Activated CD8-positive, alpha-beta memory T cell treated with anti-CD3 and anti-CD28 coated beads for 48 hours (primary cell): ENCODE measurements at places on chromosomes 7 and 10.

- DNase-seq: peak; percentile 74
Measured at GRCh38 chr7:150448789-150449147, 1.7 kb upstream of the GIMAP8 start.

- no peak for DNase-seq
Measured at GRCh38 chr7:77266291-77266794, 66.7 kb upstream of the FGL2 start.

DNA sequence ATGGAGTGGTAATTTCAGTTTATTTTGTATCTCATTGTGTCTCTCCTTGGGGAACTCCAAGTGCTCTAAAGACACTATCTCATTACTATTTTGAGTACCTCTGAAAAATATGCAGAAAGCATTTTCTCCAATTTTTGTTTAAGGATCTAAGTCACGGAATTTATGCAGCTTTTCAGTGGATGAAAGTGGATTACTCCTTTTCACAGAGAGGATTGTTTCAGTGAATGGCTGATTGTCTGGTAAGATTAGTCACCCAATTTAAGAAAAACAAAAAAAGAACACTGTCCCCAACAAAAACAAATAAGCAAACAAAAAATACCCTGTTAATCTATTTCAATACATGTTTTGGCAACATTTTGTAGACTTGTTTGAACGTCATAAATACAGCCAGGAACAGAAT lies 338.3 kb upstream of the TEX47 start:
- DNase-seq: no peak

DNA sequence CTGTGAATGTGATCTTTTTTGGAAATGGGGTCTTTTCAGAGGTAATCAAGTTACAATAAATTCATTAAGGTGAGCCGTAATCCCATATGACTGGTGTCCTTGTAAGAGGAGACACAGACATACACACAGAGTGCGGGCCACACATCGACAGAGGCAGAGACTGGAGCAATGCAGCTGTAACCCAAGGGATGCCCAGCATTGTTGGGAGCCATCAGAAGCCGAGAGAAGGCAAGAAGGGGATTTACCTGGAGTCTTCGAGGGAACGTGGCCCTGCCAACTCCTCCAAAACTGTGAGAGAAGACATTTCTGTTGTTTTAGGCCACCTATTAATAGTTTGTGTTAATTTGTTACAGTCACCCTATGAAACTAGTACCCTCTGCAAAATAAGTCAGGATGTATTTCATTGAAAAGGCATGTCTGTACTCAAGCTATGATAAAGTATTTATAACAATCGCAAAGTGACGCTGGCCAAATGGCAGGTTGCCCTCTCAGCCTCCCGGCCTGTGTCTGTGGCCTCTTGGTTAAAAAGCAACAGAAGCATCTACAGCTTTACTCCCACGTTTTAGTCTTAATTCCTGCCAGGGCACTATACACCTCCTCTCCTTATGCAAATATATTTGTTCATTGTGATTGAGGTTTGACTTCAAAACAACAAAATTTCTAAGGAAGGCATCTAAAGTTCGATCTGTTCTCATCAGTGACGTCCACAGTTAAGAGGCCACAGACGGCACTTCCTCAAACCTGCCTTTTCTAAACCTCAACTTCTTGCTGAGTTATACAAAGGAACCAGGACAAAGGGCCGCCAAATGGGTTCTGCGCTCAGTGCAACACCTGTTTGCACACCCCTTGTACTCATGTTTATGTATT lies 46.8 kb downstream of the HIPK2 start:
- DNase-seq: no peak

DNA sequence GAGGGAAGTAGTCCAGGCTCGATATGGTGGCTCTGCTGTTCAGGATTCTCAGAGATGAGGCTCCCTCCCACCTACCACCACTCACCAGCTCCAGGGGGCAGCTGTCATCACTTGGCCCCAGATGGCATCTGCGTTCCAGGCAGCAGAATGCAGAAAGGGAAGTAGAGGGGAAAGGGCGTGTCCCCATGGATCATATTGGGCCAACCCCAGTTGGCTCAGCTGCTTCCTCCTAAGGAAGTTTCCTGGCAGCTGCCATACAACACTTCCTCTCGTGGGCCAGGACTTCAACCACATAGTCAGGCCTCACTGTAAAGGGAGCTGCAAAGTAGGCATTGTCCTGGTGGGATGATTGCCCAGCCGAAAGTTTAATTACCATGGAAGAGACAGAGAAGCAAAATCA lies 1.6 kb upstream of the TEX36 start:
- DNase-seq: no peak

- DNase-seq: no peak
Measured at GRCh38 chr10:43082746-43083145, 5.9 kb downstream of the RET start.

DNA sequence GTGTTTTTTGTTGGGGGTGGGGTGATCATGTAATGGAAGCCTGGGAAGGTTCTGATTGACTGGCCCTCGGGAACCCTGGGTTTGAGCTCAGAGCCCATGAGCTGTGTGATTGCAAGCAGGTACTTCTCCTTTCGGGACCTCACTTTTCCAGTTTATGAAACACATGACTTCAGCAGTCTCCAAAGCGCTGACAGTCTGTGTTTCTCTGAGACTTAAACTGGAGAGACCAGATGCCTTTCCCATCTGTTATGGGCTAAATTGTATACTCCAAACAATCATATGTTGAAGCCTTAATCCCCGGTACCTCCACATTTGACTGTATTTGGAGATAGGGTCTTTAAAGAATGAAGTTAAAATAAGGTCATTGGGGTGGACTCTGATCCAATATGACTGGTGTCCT lies 493.6 kb downstream of the GALNT17 start:
- DNase-seq: no peak

GRCh38 chr7:123604739-123605138 lies 3.1 kb downstream of the ASB15 start:
- no peak for DNase-seq

DNA sequence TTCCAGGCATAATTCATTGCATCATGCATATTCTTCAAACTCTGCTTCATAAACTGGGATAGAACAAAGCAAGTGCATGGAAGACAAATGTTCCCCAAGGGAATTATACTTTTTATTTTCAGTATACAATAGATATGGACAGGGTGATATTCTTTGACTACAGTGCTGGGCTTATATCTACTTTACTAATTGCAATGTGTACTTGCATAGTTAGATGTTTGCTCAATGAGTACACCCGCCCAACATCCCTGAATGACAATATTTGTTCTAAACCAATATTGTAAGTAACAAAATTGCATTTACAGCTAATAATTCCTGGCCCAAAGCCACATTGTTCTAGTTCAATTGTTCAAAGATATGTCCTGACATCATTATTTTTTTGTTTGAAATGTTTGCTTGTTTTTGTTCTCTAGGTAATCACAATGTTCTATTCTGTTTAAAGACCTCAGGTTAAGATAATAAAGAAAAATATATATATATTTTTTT lies 171.4 kb downstream of the PTN start:
- no peak for DNase-seq

DNA sequence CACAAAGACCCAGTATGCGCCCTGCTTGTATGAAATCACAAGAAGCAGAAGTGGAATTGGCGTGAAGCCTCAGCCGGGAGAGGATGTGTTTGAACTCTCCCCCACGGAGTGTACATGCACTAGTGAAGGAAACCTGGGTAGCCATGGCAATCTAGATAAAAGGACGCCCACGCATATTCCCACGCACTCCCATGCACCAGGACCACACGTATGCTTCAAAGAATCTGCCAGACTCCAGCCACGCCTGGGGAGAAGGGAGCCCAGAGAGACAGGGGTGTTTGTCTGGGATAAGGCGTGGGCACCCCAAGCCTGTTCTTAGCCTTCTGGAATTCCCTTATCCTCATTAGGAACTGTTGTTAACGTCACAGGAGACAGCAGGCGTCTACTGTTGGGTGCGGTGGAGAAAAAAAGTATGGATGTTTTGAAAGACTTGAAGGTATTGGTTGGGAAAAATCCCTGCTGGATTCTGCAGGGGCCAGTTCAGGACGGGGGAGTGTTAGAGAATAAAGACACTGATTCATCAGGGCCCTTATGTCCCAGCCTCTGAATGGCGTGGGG lies 28.9 kb upstream of the ECHDC3 start:
- DNase-seq: no peak

- DNase-seq: no peak
Measured at GRCh38 chr10:103911021-103911459, 6.9 kb downstream of the STN1 start.

GRCh38 chr10:75493464-75493863 lies 62.0 kb downstream of the LRMDA start:
- DNase-seq: no peak

- no peak for DNase-seq
Measured at GRCh38 chr7:68752485-68753178, 845.6 kb upstream of the AUTS2 start.

GRCh38 chr7:100401811-100402210 lies 26.7 kb downstream of the ZCWPW1 start:
- DNase-seq: no peak

GRCh38 chr7:93014410-93014809 lies 103.4 kb downstream of the SAMD9 start:
- DNase-seq: no peak
